Bronchial epithelial cell (primary cell): ENCODE measurements at places on chromosomes 16 and 17.

GRCh38 chr17:78114831-78115723 is 13.5 kb downstream of the TMC6 start:
- DNase-seq: no peak

- no peak for DNase-seq
Observed at GRCh38 chr16:17396762-17397498, 73.8 kb downstream of the XYLT1 start.

DNA sequence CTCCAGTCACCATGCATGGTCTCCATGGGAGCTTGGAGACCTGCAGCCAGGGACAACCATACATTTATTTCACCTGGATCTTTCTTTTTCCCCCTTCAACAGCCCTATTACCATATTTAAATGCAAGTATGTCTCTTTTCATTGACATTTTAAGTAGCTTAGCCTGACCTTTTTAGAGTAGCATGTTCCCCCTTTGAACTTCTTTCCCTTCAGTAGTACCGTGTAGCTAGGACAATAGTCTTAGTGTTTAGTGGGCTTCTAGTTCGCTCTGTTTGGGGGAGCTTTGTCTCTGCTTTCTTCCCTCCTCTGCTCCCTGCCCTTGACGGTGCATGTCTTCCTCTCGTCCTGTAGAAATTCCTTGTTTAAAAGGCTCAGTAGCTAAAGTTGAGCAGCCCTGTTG is 94.6 kb downstream of the CCDC182 start:
- DNase-seq: no peak

DNA sequence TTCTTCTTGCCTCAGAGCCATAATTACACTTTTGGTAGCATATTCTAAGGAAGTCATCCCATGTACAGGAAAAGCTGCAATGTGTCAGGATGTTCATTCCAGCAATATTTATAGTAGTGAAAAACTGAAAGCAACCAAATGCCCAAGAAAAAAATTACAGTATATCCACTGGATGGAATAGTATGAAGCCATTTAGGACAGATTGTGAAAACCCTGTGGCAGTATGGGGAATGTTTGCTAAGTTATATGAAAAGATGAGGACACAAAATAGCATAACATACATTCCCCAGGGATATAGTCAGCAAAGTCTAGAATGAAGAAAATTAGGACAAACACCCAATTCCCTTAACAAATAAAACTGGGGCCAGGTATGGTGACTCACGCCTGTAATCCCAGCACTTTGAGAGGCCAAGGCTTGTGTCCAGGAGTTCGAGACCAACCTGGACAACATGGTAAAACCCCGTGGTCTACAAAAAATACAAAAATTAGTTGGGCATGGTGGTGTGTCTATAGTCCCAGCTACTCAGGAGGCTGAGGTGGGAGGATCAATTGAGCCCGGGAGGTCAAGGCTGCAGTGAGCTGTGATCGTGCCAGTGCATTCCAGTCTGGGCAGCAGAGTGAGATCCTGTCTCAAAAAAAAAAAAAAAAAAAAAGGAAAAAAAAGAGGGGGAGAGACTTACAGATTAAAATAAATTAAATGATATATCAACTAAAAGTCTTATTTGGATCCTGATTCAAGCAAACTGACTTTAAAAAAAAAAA is 2.3 kb downstream of the LRRC3C start:
- DNase-seq: peak; percentile 78

- DNase-seq: no peak
Observed at GRCh38 chr16:27447301-27447700, 45.3 kb downstream of the IL21R start.

- no peak for DNase-seq
Observed at GRCh38 chr16:2778630-2778958, 1.5 kb upstream of the ELOB start.

- DNase-seq: no peak
Observed at GRCh38 chr16:72442385-72443158, 270.6 kb upstream of the PMFBP1 start.

DNA sequence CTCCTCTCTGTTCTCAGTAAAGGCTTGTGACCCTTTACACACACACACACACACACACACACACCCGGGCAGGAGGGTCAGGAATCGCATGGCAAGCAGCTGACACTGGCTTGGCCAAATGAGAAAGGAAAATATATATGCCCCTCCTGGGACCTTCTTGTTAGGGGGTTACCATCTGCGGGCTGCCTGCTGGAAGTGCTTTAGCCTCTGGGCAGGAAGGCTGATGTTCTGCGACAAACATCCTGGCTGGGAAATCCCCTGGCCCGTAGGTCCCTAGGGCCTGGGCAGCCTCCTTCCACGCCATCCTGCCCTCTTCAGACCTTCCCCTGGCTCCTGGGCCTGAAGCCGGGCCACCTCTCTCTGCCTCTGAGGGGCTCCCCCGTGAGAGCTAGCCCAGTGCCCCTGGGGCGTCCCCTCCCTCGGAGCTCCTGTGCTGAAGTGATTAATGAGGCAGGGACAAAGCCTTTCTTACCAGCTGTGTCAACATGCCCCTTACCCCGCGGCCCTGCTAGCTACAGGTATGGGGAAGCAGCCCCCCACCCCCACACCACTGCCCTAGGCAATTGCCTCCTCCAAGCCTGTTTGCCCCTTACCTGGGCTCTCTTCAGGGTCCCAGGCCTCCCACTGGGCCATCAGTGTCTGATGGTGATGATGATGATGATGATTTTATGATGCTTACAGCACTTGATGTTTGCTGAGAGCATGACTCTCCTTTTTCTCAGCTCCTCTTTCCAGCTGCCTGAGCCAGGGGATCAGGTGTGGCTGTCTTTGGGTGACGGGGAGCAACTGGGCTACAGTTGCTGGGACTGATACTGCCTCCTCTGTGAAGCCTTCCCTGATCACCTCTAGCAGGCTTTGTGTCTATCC is 32.8 kb upstream of the ETV4 start:
- peak; percentile 42 for DNase-seq

- DNase-seq: peak; percentile 69
Observed at GRCh38 chr16:38941-39892, 14.2 kb downstream of the POLR3K start.

- DNase-seq: peak; percentile 28
Observed at GRCh38 chr16:88713568-88714419, 7.5 kb downstream of the CTU2 start.

- DNase-seq: no peak
Observed at GRCh38 chr16:4182581-4183236, 59.2 kb downstream of the SRL start.

GRCh38 chr16:63684149-63685101 is 1437.4 kb downstream of the CDH11 start:
- no peak for DNase-seq

DNA sequence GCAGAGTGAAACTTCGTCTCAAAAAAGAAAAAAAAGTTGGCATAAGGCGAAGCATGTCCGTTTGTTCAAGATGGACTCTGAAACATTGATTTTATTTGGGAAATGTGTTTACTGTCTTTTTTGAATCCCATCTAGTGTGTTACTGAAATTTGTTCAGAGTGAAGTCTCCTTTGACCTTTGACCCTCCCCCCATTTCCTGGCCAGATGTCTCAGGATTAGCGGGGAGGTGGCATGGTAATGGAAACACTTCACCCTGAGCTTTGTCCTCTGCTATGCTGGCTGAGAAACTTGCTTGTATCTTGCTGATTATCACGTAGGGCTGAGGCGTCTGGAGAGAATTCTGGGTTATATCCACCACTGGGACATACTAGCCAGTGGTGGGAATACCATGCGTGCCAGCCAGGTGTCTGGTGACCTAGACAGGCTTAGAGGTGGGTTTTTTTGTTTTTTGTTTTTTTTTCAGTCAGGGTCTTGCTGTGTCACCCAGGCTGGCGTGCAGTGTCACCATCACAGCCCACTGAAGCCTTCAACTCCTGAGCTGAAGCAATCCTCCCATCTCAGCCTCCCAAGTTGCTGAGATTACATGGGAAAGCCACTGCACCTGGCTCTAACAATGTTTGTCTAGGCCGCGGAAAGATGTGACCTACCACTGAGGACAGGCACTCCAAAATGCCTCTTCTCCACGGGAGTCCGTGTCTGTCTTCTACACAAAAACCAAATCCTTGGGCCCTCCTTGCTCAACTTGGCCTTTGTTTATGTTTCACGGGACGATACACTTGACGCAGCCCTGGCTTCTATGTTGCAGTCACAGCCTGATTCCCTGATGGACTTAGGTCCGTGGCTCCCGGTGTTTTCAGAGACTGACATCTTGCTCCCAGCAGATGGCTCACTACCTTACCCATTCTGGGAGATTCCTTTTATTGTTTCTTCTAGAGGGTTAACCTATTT is 6.6 kb upstream of the GALK1 start:
- DNase-seq: peak; percentile 42

DNA sequence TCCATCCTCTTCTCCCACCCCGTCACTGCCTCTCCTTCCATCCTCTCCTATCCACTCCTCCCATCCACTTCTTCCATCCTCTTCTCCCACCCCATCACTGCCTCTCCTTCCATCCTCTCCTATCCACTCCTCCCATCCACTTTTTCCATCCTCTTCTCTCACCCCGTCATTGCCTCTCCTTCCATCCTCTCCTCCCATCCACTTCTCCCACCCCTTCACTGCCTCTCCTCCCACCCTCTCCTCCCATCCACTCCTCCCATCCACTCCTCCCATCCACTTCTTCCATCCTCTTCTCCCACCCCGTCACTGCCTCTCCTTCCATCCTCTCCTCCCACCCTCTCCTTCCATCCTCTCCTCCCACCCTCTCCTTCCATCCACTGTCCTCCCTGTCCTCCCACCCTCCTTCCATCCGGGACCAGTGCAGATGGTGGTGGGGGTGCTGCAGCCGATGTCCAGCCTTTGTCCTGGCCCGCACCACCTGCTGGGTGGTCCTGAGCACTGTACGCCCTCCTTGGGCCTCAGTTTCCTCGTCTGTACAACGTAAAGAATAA is 1.1 kb downstream of the WFIKKN1 start:
- DNase-seq: no peak

DNA sequence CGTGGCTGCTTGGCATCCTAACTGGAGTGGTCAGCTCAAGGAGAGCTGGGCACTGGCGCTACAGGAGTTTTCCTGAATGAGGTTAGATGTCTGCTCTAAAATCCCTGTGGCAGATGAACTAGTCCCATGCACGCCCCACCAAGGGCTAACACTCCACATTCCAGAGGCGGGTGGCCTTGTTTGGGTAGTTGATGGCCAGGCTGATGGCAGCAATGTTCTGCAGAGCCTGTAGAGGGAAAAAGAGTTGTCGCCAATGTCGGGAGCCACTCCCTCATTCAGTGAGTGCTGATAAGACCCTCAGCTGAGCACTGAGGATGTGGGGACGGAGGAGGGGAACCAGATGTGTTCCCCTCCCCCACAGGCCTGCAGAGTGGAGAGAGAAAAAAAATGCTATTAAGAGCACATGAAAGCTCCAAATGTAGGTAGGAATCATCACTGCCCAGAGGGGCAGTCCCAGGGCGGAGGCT is 42.5 kb upstream of the ATP2A3 start:
- no peak for DNase-seq

GRCh38 chr17:35170968-35171771 is 23.0 kb downstream of the SLC35G3 start:
- DNase-seq: peak; percentile 35

DNA sequence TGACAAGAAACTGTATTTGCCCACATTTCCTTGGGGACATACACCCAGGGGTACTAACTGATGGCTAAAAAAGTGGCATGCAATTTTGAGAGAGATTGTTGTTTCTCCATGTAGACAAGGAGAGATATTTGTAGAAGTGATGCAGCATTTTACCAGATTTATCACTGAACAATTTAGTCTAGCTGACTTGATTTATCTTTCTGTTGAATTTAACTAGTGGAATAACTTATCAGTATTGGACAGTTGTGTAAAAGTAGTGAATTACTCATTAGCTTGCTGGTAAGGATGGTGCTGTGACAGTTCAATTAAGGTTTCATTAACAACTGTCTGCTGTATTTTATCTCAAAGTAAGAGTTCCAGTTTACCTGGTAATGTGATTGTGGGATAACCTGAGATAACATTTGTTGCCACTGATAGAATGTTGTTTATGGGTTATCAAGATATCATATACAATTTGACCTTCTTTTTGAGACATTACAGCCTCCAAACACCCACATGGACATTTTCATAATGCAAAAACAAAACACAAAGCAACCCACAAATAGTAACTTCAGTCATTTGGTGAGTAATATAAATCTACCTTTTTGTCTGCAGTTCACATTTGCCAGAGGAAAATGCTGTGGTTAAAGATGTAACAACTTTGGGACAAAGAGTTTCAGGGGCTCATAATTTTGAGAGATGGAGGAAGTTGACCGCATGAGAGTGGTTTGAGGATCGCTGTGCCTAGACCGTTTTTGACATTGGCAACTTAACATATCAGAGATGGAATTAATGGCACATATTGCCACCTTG is 3.8 kb downstream of the NLK start:
- DNase-seq: no peak

- no peak for DNase-seq
Observed at GRCh38 chr16:12819126-12820117, 15.7 kb upstream of the CPPED1 start.

GRCh38 chr17:65102235-65102634 is 34.9 kb upstream of the RGS9 start:
- DNase-seq: no peak

GRCh38 chr17:16001226-16001897 is 1.7 kb downstream of the TTC19 start:
- DNase-seq: peak; percentile 54

GRCh38 chr16:29686740-29687332 is 7.9 kb downstream of the QPRT start:
- DNase-seq: no peak

- DNase-seq: no peak
Observed at GRCh38 chr16:15703029-15703736, 53.1 kb downstream of the NDE1 start.

DNA sequence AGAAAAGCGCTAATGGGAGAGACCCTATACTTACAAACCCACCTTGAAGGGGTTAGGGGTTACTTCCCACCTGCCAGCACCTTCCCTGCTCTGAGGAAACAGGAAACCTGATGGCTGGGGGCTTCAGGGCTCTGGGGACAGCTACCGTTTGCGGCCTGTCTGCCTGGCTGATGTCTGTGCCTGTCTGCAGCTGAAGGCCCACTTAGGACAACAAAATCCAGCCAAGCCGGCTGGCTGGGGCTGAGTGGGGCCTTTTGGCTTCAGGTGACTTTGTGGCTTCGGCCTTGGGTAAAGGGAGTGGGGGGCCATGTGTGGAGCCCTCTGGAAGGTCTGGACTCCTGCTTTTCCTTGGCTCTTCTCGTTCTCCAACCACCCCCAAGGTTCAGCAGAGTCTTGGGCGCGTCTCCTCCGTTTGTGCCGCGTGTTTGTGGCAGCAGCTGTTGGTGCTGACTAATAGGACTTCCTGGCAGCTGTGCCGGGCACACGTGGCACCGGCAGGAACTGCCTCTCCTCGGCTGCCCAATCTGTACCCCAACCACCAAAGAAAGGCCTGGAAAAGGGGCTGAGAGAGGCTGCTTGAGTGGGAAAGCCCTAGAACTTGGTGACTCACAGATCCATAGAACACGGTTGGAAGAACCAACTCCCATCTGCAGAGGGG is 186.7 kb downstream of the MSI2 start:
- DNase-seq: peak; percentile 53
